ENCODE measurements at places on chromosomes 6 and 20.

DNA sequence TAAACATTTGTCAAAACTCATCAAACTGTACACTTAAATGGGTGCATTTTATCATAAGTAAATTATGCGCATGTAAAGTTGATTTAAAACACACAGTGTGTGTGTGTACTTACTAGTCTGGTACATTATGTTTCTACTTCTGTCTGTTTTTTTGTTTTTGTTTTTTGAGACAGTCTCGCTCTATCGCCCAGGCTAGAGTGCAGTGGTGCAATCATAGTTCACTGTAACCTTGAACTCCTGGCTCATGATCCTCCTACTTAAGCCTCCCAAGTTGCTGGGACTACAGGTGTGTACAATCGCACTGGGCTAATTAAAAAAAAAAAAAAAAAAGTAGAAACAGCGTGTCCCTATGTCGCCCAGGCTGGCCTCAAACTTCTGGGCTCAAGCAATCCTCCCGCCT lies 23.0 kb upstream of the FKBP5 start:
- no peak for DNase-seq

DNA sequence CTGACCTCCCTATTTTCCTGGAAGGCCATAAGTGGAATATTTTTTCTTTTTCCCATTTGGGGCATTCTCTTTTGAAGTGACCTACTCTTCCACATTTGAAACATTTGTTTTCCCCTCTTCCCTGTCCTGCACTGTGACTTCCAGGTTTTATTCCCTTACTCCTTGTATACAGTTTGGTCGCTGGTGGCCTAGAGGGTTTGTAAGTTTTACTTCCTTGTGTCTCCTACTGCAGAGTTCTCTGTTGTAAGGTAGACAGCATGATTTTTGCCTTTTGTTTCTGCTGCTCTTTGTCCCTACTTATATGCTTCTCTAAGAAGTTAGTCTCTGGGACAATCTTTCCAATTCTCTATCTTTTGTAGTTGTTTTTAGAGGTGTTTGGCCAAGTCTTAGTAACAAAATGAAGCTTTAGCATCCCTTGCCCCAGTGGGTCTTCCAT lies 7.4 kb upstream of the ZNFX1 start:
- no peak for DNase-seq

DNA sequence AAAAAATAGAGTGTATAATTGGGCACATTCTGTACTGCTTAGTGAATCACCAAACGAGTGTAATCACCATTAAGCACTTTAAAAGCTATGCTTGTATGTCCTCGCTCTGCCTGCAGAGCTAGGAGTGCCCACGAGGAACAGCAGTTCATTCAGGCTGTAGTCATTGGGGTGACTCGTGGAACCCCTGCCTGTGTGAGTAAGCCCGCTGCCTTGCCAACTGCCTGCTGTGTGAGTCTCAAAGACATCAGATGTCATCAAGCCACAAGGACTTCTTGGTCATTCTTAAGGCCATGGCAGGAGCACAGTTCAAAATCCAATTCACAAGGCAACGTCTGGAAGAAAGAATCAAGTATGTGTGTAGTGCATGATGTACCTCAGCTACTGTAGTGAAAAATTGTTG lies 60.4 kb downstream of the FOXO3 start:
- DNase-seq: no peak

GRCh38 chr20:62534526-62535221 lies 58.9 kb upstream of the GATA5 start:
- DNase-seq: no peak

DNA sequence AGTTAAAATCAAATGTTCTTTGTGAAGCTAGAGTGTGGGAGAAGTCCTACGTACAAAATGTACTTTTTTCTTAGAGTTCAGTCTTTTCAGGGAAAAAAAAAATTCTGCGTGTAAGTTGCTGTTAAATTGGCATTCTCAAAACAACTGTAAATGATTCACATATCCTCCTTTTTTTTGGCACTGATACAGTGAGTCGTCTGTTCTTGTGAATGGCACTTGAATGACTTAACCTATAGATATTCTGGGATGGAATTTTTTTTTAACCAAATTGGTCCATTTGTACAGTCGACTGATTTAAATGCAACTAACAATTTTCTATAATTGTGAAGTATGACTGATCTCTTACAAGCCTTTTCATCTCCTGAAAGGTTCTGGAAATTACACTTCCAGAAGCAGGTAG lies 5.5 kb upstream of the JAG1 start:
- no peak for DNase-seq

- no peak for DNase-seq
Measured at GRCh38 chr6:112224088-112224487, 30.3 kb downstream of the LAMA4 start.

GRCh38 chr6:24686946-24687345 lies 20.1 kb downstream of the ACOT13 start:
- no peak for DNase-seq

DNA sequence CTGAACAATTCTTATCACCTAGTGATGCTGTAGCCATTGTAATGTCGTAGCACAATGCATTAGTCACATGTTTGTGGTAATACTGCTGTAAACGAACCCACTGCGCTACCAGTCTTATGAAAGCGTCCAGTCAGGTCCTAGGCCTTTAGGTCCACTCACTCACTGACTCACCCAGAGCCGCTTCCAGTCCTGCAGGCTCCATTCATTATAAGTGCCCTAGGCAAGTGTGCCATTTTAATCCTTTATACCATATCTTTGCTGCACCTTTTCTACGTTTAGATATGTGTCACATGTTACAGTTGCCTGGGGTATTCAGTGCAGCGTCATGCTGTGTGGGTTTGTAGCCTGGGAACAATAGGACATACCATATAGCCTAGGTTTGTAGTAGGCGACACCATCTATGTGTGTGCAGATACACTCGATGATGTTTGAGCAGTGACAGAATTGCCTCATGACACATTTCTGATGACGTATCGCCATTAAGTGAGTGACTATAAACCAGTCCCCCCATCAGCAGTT lies 15.4 kb downstream of the IGF2R start:
- no peak for DNase-seq

- no peak for DNase-seq
Measured at GRCh38 chr6:1176567-1176966, 135.3 kb upstream of the FOXQ1 start.

GRCh38 chr6:13307508-13307995 lies 20.8 kb downstream of the TBC1D7 start:
- DNase-seq: no peak

GRCh38 chr6:160368670-160369069 lies 20.5 kb downstream of the SLC22A3 start:
- no peak for DNase-seq

- DNase-seq: no peak
Measured at GRCh38 chr6:131295081-131295480, 159.8 kb downstream of the AKAP7 start.

DNA sequence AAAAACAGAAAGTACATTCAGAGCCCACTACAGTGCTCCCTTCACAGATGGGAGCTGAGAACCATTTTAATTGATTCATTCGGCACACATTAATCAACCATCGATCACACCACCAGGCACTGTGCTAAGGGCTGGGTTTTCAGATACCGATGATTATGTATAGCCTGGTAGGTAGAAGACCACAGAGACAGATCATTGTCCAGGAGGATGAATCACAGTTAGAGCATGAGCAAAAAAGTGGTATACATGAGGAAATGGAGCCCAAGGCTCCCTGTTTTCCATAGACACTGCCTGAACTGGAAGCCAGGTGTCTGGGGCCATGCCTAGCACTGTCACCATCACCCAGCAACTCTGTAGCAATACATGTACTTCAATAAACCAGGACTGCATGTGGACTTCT lies 9.0 kb upstream of the PRDM1 start:
- DNase-seq: no peak

DNA sequence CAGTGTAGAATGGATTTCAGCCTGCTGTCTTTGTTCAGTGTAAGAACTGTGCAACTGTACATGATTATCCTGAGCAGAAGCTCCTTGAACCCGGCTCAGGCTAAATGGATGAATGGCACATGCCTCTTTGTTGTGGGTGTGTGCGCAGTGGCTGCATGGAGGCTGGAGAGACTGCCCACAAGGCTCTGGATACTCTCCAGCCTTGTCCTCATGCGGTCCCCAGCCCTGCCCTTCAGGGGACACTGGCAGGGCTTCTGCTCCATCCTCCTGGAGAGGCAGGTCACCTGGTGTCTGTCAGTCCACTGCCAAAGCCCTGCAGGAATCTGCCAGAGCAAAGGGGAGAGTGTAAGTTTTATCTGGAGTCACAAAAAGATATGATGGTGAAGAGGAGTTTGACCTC lies 241.7 kb upstream of the EXOC2 start:
- DNase-seq: no peak

DNA sequence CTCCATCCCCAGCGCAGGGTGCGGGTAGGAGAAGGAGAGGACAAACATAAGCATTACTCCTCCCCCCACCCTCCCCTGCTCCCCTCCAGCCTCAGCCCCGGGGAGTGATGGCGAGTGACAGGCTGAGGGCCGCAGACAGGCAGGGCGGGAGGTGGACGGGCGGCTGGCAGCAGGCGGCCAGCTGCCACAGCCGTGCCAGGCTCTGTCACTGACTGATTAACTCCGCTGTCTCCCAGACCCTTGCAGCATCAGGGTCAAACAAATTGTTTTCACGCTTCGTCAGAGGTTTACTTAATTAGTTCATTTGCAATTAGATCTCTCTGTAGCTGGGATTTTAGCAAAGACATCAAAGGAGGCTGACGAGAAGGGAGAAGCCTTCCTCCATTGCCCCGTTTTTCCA lies 41.9 kb downstream of the FOXP4 start:
- no peak for DNase-seq

GRCh38 chr20:44404204-44405181 lies 49.0 kb downstream of the HNF4A start:
- DNase-seq: no peak
